ENCODE measurements at places on chromosomes 7 and 10. TPM values are rescaled to one million over a fixed set of nuclear protein-coding genes. Genes with fewer than 3 reads are reported as not detected.

RBP3 gene
- 0.06 TPM for polyA plus RNA-seq

CALCR gene
- 0.34 TPM for polyA plus RNA-seq

AZGP1 gene
- 13.9 TPM for polyA plus RNA-seq

ADAP1 gene
- 62.0 TPM for polyA plus RNA-seq

ATOH7 gene
- polyA plus RNA-seq: 1.4 TPM

NUTM2E gene
- polyA plus RNA-seq: 0.09 TPM

EFCAB10 gene
- polyA plus RNA-seq: 1.4 TPM

RAPGEF5 gene
- polyA plus RNA-seq: 29.8 TPM

CLDN12 gene
- polyA plus RNA-seq: 41.7 TPM

MKI67 gene
- polyA plus RNA-seq: 26.5 TPM

C10orf62 gene
- 0.09 TPM for polyA plus RNA-seq

TMEM178B gene
- polyA plus RNA-seq: 2.2 TPM

DAGLB gene
- 15.3 TPM for polyA plus RNA-seq

GRCh38 chr10:122445469-122445868, 9.0 kb upstream of the ARMS2 start:
- DNase-seq: no peak

DNA sequence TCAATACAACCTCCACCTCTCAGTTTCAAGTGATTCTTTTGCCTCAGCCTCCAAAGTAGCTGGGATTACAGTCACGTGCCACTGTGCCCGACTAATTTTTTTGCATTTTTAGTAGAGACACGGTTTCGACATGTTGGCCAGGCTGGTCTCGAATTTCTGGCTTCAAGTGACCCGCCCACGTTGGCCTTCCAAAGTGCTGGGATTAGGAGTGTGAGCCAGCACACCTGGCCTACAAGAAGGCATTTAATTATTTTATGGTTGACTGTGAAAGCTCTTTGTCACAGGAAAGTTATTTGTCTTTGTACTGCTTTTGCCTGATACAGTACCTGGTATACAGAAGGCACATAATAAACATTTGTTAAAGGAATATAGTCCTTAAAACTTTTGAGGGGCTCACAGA, 12.9 kb downstream of the MYOZ1 start:
- no peak for DNase-seq

GRCh38 chr10:93245147-93245546, 171.5 kb downstream of the CYP26A1 start:
- DNase-seq: no peak

DNA sequence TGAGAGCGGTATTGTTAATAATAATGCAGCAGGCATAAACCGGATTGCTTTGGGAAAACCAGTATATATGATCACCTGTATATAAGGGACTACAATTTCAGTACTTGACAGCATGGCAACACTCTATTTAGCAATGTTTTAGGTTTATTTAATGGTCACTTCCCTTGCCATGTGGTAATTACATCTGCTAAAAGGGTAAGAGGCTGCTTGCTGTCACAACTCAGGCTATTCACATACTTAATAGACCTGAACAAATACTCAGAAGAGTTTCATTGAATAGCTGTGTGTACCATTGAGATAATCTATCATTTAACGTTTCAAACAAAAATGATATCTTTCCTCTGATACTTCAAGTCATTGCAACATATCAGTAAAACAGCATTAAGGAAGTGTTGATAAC, 90.1 kb downstream of the PCDH15 start:
- DNase-seq: no peak

DNA sequence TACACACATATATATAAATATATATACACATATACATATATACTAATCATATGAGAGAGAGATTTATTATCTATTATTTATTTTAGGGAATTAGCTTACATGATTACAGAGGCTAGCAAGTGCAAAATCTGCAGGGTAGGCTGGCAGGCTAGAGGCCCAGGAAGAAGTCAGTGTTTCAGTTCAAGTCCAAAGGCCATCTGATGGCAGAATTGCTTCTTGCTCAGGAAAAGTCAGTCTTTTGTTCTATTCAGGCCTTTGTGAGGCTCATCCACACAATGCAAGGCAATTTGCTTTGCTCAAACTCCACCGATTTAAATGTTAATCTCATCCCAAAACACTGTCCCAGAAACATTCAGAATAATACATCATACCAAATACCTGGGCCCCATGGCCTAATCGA, 2.6 kb upstream of the C10orf120 start:
- peak; percentile 44 for DNase-seq

- no peak for DNase-seq
These were observed 36.4 kb upstream of the ELN start for GRCh38 chr7:73991522-73992100.

DNA sequence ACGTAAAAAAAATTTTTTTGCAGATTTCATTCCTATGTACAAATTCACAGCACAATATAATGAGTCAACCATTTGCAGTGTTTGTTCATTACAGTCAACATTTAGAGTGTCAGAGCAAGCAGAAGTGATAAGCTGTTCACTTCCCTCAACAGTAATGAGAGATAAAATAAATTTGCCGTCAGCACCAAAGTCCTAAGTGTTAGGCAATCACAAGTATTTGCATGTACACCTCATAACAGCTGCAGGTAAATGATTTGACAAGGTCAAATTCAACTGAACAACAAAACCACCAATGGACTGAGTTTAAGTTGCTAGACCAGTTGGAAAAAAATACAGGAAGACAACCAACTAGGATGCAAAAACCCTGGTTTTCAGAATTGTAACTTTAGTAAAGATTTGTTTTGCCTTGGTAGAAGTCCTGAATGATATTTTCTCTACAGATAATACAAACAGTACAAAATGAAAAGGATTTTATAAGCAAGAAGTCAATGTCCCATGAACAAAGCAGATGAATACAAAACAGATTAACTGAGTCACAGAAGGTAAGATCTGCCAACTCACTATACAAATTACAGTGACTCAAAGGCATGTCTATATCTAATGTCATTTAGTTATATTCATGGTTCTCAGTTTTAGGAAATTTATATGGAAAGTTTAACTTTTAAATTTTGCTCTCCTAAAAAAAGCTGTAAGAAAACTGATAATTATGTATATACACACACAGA, 10.4 kb downstream of the RAPGEF5 start:
- peak; percentile 95 for DNase-seq

- no peak for DNase-seq
These were observed 3.2 kb upstream of the SUPV3L1 start for GRCh38 chr10:69176823-69177222.

DNA sequence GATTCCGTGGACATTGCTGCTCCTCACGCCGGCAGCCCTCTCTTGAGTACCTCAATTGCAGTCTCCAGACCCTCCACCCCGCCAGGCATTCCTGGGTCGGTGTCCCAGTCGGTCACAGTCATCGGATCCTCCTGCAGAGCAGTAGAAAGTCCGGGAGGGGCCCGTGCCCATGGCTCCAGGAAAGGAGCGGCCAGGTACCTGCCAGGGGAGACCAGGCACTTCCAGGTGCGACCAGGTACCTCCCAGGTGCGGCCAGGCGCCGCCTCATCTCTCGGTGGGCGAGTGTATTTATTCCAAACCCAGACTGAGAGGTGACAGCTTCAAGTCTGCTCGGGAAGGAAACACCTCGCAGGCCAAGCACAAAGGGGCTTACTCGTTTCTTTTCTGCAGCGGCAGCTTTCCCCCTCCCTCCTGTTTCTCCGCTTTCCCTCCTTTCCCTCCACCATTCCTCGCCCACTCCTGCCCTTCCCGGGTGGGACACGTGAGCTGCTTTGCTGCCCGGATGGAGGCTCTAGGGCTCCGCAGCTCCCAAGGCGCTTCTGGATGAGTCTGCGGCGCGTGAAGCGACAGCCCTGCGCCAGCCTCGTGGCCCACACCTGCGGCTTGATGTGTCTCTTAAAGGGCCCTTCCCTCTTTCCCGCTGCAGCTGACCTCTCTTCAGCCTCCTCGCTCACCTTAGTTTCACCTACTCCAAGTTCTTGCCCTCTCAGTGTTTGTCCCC, 39.4 kb upstream of the AGK start:
- peak; percentile 41 for DNase-seq

- DNase-seq: no peak
These were observed 89.7 kb upstream of the RPA3 start for GRCh38 chr7:7808156-7808555.

DNA sequence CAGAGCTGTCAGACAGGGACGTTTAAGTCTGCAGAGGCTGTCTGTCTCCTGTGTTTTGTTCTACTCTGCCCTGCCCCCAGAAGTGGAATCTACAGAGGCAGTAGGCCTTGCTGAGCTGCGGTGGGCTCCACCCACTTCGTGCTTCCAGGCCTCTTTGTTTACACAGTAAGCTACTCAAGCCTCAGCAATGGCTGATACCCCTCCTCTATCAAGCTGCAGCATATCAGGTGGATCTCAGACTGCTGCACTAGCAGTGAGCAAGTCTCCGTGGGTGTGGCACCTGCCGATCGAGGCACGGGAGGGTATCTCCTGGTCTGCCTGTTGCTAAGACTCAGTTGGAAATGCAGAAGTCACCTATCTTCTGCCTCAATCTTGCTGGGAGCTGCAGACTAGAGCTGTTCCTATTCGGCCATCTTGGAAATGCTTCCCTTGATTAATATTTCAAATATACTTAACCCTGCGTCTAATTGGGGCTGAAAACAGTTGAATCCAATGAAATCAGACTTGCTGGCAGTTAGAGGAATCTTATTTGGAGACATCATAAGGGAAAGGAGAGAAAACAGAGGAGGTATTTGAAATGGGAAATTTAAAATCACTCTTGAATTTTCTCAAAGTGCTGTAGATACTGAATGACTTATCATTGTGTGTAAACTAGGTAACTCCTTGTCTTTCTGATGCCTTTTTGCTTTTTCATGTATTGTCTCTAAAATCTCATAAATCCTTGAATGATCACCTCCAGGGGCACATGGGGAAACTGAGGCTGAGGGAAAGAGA, 13.8 kb upstream of the CYP3A5 start:
- DNase-seq: peak; percentile 90

GRCh38 chr10:73871295-73872189, 2.8 kb downstream of the CAMK2G start:
- peak; percentile 87 for DNase-seq

GRCh38 chr10:84683550-84683949, 355.2 kb downstream of the CCSER2 start:
- DNase-seq: no peak

GRCh38 chr10:95208702-95209391, 14.8 kb downstream of the ACSM6 start:
- no peak for DNase-seq

DNA sequence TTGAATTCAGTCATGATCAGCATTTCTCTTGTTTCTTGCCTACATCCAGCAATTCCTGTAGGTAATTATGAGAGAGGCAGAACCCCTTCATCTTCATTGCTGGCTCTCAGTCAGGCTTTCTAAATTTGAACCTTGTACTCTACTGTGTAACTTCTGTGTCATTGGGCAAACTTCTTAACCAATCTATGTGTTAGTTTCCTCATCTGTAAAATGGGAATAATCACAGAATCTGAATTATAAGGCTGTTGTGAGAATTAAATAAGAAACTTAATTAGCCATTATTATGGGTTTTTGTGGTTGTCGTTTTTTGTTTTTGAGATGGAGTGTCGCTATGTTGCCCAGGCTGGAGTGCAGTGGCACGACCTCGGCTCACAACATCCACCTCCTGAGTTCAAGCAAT, 11.5 kb upstream of the GALNT11 start:
- no peak for DNase-seq

GRCh38 chr7:133201470-133201869, 51.4 kb upstream of the EXOC4 start:
- no peak for DNase-seq

- DNase-seq: peak; percentile 27
These were observed 2.6 kb downstream of the STK31 start for GRCh38 chr7:23712368-23713284.
